GM06990 (cell line): ENCODE measurements at places on chromosomes 3 and 15.

GRCh38 chr3:24375947-24376384 lies 118.7 kb downstream of the THRB start:
- DNase-seq, result no peak

DNA sequence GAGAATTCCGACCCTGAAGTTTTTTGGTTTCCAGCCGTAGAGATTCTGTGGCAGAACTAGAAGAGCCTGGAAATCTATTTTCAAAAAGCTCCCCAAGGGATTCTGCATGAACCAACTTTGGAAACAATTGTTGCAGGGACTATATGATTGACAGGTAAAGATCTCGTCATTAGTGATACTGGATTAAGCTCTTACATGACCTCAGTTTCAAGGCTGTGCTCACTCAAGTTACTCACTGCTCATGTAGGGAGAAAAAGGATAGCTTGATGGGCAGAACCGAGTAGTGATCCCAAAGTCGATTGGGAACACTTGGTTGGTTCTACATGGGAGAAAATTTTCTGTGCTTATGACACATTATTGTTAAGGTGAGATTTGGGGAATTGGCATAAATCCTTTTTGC lies 142.3 kb upstream of the RASGRP1 start:
- no peak for DNase-seq

DNA sequence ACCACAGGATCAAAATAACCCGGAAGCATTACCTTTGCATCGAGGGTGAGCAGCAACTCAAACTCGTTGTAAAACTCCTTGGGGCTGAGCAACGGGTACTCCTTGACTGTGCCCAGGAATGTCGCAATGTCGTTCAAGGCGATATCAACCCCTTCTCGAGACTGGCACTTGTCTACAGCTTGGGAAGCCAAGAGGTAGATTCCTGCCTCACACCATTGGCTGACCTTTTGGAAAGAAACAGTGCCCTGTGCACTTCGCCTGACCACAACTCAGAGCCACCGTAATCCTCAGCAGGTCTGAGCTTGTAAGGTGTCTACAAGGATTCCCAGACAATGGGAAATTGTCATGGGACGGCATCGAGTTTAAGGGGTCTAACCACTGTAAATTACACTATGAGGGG lies 43.9 kb downstream of the B3GNT5 start:
- DNase-seq, result no peak

- no peak for DNase-seq
Measured at GRCh38 chr3:188076176-188076575, 77.8 kb upstream of the LPP start.

- DNase-seq, result no peak
Measured at GRCh38 chr3:147420353-147421183, 11.4 kb downstream of the ZIC1 start.

GRCh38 chr3:196357905-196358304 lies 19.7 kb upstream of the TM4SF19 start:
- DNase-seq, result no peak

DNA sequence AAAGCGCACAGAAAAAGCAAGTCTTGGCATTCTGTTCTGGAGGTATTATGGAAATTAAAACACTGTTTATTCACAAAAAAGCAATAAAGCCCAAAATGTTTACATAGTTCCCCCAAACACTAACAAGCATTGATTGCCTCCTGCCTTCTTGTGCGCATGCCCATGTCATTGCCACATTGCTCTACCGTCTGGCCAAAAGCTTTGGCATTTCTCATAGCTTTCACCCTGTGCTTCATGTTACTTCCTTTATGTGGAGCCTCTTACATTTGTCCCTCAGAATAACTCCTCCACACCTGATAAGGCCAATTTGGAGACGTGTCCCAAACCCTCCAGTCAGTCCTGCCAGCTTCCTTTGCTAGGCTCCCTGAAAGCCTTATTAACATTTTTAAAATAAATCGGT lies 680.8 kb downstream of the GBE1 start:
- no peak for DNase-seq

DNA sequence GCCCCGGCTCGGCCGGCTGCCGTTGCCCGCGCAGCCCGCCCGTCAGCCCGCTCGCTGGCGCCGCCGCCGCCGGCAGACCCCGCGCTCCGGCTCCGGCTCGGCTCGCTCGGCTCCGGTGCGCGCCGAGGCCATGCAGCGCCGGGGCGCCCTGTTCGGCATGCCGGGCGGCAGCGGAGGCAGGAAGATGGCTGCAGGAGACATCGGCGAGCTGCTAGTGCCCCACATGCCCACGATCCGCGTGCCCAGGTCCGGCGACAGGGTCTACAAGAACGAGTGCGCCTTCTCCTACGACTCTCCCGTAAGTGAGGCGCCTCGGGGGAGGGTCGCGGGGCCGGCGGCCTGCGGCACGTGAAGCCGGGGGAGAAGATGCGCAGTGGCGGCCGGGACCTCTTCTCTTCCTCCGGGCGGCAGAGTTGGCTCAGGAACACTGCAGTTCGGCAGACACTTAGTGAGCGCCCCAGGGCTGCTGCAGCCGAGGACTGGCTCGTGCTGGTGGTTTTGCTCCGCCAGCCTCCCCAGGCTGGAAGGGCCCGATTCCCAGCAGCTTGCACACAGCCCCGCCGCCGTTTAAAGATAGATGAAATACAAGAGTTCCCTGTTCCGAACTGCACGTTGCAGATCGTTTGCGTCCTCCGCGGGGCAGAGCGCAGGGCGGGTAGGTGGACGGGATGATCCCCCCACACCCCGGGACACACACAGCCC lies 407 bp downstream of the USP13 start:
- peak; percentile 84 for DNase-seq

DNA sequence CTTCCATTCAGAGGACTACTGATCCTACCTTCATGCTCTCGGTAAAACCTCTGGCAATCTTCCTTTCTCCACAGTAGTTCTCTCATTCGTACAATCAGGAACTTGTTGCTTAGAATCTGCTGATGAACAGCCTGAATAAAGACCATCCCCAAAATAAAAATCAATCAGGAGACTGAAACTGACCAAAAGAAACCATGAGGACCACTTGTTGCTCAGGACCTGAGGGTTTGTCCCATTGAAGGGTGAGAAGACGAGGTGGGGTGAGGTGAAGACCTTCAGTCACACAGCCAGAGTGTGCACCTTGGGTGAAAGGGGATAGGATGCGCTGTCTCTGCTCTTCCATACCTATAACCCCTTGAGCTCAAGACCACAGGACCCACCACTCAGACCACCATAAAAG lies 36.8 kb downstream of the SPINK8 start:
- no peak for DNase-seq

DNA sequence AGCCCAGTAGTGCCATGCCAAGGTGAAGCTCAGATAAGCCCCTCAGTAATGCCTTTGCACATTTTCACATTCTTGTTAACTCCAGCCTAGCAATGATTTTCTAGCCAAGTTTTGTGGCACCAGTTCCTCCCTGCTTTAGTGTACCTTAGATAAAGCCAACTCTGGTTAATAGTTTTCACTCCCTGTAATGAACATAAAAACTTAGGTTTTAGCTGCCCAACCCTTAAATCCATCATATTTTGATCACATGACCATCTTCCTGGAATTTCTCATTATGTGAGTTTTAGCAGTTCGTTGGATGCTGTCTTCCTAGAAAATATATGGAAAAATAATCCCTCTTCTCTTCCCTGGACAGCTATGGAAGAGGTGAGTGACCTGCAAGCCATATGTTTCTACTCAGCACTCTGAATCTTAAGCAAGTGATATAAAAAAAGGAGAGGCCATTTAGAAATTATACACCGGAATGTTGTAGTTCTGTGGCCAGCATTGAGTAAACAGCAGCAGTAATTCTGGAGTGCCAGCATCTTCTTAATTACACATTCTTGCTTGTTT lies 62.2 kb upstream of the P2RY1 start:
- DNase-seq, result no peak

DNA sequence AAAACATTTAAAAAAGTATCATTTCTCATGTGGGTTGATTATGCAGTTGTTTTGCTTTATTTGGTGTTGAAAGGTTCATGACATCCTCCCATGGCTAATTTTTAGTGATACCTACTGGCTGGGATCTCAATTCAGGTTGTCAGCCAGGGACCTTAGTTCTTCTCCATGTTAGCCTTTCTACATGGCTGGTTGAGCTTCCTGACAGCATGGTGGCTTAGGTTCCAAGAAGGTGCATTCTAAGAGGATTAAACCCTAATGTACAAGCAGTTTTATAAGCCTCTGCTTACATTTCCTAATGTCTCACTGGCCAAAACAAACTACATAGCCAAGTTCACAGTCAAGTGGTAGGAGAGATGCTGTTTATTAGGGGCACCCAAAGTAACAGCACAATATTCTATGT lies 9.4 kb upstream of the TM6SF1 start:
- no peak for DNase-seq

DNA sequence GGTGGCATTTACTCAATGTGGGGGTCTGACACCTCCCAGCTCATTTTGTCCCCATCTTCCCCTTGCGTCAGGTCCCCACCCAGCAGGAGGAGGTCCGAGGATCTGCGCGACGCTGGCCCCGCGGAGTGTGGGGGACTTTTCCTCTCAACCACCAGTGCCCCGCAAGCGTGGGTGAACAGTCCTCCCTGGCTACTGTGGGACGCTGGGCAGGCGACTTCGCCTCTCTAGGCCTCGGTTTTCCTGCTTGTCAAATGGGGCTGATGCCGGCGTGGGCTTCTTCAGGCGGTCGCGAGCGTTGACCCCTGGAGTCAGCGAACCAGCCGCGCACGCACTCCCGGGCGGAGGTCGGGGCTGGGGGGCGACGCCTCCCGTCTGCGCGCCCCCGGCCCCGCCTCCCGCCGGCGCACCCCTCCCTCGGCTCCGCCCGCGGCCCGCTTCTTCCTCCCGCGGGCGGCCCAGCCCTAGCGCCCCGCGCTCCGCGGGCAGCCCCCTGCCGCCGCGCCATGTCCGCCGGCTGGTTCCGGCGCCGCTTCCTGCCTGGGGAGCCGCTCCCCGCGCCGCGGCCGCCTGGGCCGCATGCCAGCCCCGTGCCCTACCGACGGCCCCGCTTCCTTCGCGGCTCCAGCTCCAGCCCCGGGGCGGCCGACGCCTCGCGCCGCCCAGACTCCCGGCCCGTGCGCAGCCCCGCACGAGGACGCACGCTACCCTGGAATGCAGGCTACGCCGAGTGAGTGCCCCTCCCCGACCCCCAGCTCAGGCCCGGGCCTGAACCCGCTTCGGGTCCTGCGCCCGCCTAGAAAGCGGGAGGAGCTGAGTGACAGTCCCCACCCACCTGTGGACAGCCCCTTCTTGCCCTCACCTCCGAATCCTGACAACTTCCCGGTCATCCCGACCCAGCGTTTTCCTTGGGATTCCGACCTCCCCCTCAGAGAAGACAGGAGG lies at the start of gene PPM1M:
PPM1M (plus strand) TSS at position 438 of the 942 bp plus-strand sequence; CDS start at position 504, 66 bp downstream.
- peak; percentile 73 for DNase-seq

DNA sequence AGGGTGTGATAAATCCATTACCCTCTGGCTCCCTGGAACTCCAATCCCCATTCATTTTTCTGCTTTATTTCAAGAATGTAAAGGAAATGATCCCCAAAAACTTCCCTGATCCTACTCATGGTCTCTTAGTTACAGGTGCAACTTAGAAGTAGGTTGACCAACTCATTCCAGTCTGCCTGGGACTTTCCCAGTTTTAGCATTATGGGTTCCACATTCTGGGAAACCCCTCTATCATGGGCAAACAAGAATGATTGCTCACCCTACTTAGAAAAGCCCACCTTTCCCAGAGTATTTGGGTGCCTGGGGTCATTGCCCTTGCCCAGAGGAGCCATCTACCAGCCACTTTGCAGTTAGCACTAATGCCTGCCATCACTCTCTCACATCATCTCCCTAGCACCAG lies 15.6 kb downstream of the CLDN18 start:
- DNase-seq, result no peak

- DNase-seq, result no peak
Measured at GRCh38 chr3:123725652-123726400, 141.0 kb upstream of the HACD2 start.

- DNase-seq, result no peak
Measured at GRCh38 chr3:127090218-127091160, 102.4 kb upstream of the PRR23E start.

DNA sequence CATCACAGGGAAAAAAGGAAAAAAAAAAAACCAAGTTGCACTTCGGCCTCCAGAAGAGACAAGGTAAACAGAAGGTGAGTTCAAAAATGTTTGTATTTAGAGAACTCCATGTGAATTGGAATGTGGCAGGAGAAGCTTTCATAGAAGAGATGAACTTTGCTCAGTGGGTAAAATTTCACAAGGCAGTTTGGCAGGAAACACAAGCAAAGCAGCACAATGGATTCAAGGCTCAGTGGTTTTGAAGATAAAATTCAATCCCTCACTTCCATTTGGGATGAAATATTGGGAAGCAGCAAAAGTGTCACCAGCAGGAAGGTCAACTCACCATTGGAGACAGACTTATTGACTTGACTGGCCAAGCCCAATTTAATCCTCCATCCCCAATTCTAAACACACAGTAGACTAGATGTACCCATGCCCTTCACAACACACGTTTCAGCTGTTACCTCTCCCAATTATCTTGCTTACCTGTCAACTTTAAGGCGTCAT lies 256.7 kb upstream of the ICE2 start:
- no peak for DNase-seq

GRCh38 chr15:40618906-40619305 lies 24.9 kb downstream of the KNL1 start:
- no peak for DNase-seq

GRCh38 chr3:107981471-107982111 lies 109.2 kb downstream of the CD47 start:
- DNase-seq, result no peak

- no peak for DNase-seq
Measured at GRCh38 chr3:102020735-102021134, 171.4 kb downstream of the NFKBIZ start.

GRCh38 chr3:165128544-165128943 lies 50.2 kb upstream of the SI start:
- no peak for DNase-seq

- DNase-seq, result no peak
Measured at GRCh38 chr3:42128526-42128925, 37.4 kb downstream of the TRAK1 start.

DNA sequence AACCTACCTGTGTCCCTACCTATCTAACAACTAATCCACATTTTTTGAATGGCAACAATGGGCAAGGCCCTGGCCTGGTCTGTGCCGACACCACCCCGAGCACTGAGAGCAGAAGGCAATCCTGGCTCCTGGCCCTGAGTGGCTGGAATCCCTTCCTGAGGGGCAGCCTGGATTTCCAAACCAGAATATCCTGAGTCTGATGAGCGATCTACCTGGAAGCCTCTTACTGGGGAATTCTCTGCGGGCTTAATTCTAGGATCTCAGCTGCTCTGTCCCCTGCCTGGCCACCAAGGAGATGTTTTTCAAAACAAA lies 22.1 kb downstream of the ATP2B2 start:
- no peak for DNase-seq

GRCh38 chr15:81819924-81820635 lies 225.7 kb downstream of the MEX3B start:
- no peak for DNase-seq

DNA sequence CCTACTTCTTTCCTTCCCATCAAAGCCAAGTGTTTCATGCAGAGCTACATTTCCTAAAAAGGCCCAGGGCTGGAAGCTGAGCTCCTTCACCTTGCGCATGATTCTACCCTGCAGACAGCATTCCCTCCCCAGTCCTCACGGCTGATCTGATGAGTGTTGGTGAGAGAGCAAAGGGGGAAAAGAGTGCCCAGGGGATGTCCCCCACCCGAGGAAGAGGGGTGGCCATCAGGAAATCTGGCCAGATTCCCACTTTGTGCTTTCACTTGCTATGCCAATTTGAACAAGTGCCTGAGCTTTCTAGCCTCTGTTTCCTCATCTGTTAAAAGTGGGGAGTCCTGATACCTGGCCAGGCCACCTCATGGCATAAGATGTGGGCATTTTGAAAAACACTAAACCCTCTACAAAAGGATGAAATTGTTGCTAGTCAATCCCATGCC lies 231.0 kb upstream of the TLE3 start:
- DNase-seq, result no peak

- no peak for DNase-seq
Measured at GRCh38 chr3:110738531-110738930, 333.1 kb upstream of the NECTIN3 start.
